Stimulated activated CD4-positive, alpha-beta T cell treated with anti-CD3 and anti-CD28 coated beads, Interleukin-4, amount 100 ng/mL, for 4 hours (primary cell): ENCODE measurements at places on chromosomes 13 and 19.

- DNase-seq: no peak
Observed at GRCh38 chr13:46142776-46143175, 37.9 kb upstream of the CPB2 start.

GRCh38 chr19:24159707-24160106 lies 72.7 kb downstream of the ZNF254 start:
- no peak for DNase-seq

GRCh38 chr13:112978561-112979405 lies 9.8 kb downstream of the MCF2L start:
- no peak for DNase-seq

DNA sequence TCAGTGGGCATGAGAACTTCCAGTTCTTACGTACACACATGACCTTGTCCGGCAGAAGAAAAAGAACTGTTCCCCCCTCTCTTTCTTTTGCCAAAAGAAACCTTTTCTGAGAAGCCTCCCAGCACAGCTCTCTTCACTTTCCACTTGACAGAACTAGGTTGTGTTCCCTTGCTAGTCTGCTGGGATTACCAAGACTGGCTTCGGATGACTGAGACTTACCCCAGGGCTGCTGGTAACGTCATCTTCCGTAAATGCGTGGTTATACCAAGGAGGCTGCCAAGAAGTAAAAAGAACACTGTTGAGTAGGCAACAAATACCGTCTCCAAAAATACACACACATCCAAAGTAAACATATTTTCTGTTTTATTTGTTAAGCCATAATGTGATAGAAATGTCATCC lies 908.2 kb downstream of the EFNB2 start:
- no peak for DNase-seq

- DNase-seq: no peak
Observed at GRCh38 chr19:4375164-4376027, 25.0 kb downstream of the SH3GL1 start.

DNA sequence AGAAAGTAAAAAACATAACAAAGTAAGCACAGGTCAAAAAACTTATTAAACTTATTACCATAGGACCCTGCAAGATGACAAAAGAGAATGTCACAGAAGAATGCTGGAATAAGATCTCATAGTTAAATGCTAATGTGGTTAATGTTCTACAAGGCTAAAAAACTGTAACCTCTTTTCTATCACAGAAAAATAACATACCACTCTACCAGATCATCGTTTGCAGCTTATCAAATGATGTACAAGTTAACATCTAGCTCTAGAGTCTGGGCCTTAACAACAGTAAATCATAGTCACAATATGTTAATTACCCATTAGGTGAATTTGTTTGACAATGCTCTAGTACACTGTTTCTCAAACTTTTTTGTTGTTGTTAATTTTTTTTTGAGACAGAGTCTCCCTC lies 53.0 kb downstream of the NUFIP1 start:
- no peak for DNase-seq

DNA sequence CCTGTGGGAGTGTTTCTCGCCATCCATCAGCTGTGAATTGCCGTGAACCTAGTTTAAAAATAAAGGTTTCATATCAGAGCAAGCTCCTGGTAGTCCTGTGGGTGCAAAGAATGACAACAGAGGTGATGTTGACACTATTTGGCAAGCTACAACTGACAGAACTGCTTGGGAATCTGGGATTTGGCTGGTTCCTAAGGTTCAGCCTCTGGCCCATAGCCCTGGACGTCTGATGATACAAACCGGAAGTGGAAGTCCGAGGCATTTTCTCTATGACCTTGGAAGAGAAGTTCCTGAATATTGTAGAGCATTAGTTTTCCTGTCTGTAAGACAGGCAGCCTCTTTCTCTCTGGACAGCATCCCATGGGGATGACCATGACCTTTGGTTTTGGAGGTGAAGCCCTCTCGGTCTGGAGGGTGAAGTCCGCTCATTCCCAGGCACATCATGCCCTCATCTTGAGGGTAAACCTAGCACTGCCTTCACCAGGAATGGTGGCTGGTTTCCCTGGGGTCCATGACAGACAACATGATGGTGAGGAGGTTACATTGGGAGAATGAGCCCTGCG lies 29.1 kb downstream of the GATAD2A start:
- no peak for DNase-seq

GRCh38 chr19:6239401-6239844 lies 40.4 kb downstream of the MLLT1 start:
- DNase-seq: peak; percentile 51

DNA sequence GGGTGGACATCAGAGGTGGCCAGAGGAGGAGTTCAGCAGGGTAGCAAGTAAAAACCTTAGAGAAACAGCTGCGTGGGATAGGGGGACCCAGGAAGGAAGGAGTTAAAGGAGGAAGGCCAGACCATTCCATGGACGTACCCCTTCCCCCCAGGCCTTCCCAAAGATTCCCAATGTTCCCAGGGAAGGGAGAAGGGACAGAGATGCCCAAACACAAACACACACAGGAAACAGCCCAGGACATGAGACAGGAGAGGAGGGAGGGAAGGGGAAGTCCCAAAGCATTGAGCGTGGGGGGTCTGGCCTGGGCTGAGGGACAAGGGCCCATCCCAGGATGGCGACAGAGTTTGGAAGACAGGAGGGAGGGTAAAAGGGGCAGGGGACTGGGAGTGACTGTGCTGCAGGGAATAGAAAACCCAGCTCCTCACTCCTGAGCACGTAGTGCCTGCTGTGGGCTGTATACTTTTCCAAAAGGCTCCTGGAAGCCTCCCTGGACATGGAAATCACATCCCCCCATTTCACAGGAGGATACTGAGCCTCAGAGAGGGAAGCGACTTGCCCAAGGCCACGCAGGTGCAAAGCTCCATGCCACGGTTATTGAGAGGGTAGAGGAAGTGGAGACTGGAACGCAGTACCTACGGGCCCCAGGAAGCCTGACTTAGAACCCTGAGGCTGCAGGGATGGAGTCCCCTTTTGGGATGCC lies 1.1 kb downstream of the SYDE1 start:
- DNase-seq: no peak

DNA sequence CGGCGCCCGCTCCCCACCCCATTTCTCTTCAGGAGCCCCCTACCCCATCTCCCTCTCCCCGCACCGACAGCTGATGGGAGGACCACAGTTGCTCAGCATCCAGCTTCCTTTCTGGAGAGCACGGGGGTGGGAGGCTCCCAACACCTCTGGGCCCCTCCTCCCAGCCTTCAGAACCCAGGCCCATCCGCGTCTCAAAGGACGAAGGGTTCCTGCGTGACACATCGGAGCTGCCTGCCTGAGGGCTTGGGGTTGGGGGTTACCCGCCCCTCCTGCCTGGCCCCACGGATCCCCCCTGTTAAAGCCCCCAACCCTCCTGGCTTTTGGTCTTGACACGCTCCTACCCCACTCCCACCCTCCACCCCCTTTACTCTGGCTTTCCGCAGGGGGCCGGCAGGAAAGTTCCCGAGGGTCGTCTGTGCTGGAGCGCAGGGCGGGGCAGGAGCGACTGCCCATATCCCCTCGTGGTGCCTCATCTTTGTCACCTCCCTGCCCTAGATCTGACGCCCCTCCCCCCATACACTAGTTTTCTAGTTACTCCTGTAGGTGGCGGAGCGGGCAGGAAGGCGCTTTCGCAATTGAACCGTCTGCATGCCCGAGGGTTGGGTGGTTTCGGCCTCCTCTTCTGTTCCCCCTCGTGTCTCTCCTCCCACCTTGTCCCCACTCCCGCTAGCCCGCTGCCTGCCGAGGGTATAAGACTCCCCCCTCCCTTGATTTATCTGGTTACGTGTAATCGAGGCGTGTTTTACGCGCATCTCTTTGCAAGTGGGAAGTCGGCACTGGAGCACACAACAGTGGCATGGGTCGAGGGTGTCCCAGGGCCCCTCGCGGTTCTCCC lies 924 bp downstream of the TRAPPC5 start:
- peak; percentile 84 for DNase-seq

DNA sequence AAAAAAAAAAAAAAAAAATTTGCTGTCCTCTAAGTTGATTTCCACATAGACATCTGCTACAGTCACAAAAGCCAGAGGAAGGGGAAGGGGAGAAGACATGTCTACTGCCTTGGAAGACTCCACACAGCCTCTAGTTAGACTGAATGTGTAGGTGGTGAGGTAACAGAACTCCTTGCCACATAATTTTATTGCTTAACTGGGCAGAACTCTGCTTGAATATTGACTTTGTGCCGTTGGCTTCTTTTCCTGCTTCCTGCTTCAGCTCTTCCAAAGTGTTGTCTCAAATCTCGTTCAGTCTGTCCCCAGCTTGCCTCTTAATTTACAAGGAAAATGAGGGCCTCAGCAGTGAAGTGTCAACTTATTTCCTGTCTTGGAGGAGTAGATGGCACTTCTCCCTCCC lies 37.1 kb downstream of the ESD start:
- no peak for DNase-seq

DNA sequence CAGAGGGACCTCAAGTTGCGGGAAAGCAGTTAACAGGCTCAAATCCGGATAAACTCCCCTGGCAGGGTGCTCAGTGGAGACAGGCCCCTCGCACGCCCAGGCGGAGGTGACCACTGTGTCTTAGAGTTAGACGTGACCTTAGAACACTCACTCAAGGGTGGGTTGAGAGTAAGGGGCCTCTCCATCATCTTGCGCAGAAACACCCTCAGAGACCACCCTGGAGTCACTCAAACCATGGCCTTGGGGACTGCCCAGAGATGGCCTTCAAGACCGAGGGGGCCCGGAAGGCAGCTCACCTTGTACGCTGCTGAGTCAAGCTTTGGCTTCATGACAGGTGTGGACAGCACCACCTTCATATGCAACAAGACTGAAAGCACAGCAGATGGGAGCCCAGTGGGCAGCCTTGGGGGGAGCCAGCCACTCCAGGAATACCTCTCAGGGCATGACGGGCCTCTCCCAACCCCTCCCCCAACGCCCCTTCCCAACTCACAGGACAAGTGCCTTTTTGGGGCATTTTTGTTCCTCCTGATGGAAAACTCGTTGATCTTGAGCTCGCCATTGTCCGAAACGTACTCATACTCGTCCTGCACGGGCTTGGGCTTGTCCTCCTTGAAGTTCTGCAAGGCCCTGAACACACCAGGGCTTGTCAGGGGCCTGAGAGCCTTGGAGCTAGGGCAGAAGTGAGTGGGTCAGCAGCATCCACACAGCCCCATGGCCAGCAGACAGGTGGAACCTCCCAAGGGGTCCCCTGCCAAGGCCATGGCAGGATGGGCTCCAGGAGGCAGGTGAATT lies 229.2 kb downstream of the TUBA3C start:
- no peak for DNase-seq

- no peak for DNase-seq
Observed at GRCh38 chr13:59643906-59644626, 519.7 kb downstream of the DIAPH3 start.

DNA sequence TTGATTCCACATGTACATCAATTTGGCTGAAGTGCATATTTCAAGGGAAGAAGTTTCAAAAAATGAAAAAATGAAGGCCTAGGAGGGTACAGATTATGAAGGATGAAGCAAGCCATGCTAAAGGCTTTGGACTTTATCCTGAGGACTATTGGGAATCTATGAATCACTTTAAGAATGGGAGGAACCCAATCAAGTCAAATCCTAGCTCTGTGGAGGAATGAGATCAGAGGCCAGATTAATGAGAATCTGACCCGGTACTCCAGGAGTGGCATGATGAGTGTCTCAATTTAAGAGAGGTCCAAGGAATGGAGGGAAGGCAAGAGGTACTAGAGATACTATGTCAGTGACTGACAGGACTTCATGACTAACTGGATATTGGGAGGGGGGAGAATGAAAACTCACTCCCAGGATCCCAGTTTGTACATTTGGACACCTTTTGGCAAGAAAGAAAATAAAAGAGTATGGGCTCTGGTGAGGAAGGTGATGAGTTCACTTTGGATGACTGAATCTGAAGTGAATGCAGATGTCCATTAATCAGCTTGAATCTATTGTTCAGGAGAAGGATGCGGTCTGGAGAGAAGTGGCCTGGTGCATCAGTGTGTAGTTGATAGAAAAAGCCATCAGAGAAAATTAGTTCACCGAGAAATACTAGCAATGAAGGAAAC lies 349.0 kb downstream of the EFNB2 start:
- no peak for DNase-seq

DNA sequence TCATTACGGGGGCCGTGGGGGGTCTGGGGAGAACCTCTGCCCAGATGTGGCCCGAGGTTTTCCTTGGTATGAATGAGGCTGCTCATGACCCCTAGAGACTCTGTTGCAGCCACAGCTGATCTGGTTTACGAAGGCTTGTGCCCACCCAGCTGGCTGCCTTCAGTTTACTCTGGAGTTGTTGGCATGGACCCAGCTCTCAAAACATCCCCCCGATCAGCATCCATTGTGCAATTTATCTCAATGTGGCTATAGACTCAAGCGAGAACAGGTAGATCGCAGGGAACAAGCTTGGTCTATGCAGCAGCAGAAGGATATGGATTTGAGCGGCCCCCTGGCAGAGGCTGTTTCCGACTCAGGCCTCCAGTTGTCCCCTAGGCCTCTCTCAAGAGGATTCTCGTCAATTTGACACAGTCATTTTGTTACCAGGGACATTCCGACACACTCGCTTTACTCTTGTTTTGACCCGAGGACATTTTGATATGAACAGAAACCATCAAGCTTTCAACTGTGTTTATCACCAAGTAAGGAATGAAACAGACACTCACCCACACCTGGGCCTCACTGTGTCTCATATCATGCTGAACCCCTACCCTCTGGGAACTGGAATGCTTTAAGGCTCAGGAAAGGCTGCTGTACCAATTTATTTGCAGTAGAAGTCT lies 161.5 kb downstream of the KATNAL1 start:
- DNase-seq: no peak

DNA sequence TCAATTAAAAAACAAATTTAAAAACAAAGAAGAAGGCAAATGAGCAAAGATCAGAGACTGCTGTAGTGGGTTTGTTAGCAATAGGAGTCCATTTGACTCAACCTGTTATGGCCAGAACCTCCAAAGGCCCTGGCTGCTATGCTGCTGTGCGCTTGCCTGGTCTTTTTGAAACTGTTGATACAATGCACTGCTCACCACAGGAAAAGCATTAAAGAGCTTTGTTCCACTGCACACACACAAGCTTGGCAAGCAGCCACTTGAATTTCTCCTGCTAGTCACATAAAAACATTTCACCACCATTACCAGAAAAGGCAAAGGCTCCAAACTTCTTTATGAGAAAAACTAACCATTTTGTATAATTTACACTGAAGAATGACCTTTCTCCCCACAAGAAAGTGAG lies 132.2 kb downstream of the FREM2 start:
- DNase-seq: no peak

DNA sequence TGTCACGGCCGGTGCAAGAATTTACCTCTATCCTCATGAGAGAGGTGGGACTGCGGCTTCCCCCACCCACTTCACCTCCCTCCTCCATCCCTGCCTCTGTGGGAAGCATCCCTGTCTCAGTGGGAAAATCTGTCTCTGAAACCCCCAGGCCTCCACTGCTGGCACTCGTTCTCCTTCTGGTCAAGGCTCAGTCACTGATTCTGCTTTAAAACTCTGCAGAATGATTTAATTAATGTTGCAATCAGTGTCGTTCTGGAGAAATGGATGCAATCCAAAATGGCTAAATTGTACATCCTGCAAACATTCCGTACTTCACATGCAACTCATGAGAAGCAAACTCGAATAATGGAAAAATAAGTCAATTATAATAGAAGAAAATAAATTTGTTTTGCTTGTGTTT lies 5.6 kb downstream of the RASL11A start:
- DNase-seq: no peak
